ENCODE measurements at places on chromosomes 1 and 21. TPM values are rescaled to one million over a fixed set of nuclear protein-coding genes. Genes with fewer than 3 reads are reported as not detected.

MAP1LC3C gene
- not detected for total RNA-seq

IGSF5 gene
- total RNA-seq = not detected

GNAT2 gene
- not detected for total RNA-seq

TRIM45 gene
- 0.87 TPM for total RNA-seq

NBPF26 gene
- total RNA-seq = 23.7 TPM

SYDE2 gene
- 1.9 TPM for total RNA-seq

PIGK gene
- total RNA-seq = 23.2 TPM

CFAP126 gene
- not detected for total RNA-seq

DNA sequence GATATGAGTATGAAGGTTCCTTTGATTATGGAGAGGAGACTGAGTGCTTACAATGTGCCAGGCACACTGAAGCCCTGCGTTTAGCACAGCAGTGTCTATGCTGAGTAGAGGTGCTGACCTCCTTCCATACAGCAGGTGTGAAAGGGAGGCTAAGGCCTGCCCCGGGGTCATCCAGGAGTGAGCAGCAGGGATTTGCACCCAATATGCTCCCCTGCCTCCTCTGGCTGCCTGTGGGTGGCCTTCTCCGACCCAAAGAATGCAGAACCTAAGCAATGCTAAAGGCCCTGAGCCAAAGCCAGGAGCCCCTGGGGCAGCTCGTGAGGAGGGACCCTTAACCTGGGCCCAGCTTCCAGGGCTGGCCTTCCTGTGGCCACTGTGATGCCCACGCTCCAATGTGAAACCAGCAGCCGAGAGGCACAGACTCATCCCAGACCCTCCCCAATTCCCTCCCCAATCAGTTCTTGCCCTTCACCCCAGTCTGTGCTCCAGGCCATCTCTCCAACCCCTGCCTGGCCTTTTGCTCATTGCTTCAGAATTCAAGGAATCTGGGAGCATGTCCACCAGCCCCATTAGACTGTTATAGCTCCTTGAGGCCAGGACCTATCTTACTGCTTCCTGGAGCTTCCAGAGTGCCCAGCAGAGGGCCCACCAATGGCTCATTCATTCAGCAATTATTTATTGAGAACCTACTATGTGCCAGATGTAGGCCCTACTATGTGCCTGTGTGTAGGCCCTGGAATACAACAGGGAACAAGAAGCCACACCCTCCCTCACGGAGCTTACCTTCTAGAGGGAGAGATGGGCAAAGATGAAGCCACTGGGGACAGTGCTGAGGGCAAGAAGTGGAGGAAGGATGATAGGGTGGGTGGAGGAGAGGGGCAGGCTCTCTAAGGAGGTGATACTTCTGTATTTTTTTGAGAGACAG lies 53.3 kb downstream of the TAS1R2 start:
- no peaks in the 10 kb centered on the region for H3K36me3 ChIP-seq
- no peak overlapping the region for H3K27ac ChIP-seq
- H3K4me3 ChIP-seq = no peak overlapping the region
- peaks cover 3% of the 10 kb centered on the region for H3K27me3 ChIP-seq
- H3K4me1 ChIP-seq = no peaks in the 10 kb centered on the region

GRCh38 chr1:209650454-209650853 lies 1.8 kb downstream of the LAMB3 start:
- no peaks in the 10 kb centered on the region for H3K27me3 ChIP-seq
- H3K27ac ChIP-seq = no peak overlapping the region
- no peaks in the 10 kb centered on the region for H3K36me3 ChIP-seq
- peaks cover 35% of the 10 kb centered on the region for H3K4me1 ChIP-seq
- DNase-seq = no peak

GRCh38 chr1:86829321-86829720 lies 84.6 kb downstream of the SELENOF start:
- H3K36me3 ChIP-seq = no peaks in the 10 kb centered on the region
- H3K4me3 ChIP-seq = no peak overlapping the region
- no peak overlapping the region for H3K27ac ChIP-seq
- peaks cover 5% of the 10 kb centered on the region for H3K4me1 ChIP-seq
- DNase-seq = no peak
- peaks cover 10% of the 10 kb centered on the region for H3K27me3 ChIP-seq

GRCh38 chr1:235649368-235650163 lies at the start of gene GNG4:
Gene GNG4 (minus strand): TSS chr1:235649784. CDS start chr1:235583838, 65,946 bp downstream.
- H3K4me3 ChIP-seq = peak within 1 kb of the TSS; percentile 71
- peaks cover 66% of the 10 kb centered on the region for H3K27me3 ChIP-seq
- H3K4me1 ChIP-seq = peaks cover 17% of the 10 kb centered on the region
- no peak for DNase-seq

- peaks cover 12% of the 10 kb centered on the region for H3K36me3 ChIP-seq
- DNase-seq = no peak
- no peak overlapping the region for H3K4me3 ChIP-seq
- no peak overlapping the region for H3K27ac ChIP-seq
- peaks cover 3% of the 10 kb centered on the region for H3K27me3 ChIP-seq
Observed at GRCh38 chr1:203317429-203318228, 12.3 kb downstream of the BTG2 start.

GRCh38 chr1:26005434-26006105 lies 7.7 kb upstream of the PAFAH2 start:
- H3K27me3 ChIP-seq = peaks cover 12% of the 10 kb centered on the region
- no peak overlapping the region for H3K4me3 ChIP-seq
- no peaks in the 10 kb centered on the region for H3K36me3 ChIP-seq
- no peak for DNase-seq
- H3K4me1 ChIP-seq = no peaks in the 10 kb centered on the region
- H3K27ac ChIP-seq = no peak overlapping the region

DNA sequence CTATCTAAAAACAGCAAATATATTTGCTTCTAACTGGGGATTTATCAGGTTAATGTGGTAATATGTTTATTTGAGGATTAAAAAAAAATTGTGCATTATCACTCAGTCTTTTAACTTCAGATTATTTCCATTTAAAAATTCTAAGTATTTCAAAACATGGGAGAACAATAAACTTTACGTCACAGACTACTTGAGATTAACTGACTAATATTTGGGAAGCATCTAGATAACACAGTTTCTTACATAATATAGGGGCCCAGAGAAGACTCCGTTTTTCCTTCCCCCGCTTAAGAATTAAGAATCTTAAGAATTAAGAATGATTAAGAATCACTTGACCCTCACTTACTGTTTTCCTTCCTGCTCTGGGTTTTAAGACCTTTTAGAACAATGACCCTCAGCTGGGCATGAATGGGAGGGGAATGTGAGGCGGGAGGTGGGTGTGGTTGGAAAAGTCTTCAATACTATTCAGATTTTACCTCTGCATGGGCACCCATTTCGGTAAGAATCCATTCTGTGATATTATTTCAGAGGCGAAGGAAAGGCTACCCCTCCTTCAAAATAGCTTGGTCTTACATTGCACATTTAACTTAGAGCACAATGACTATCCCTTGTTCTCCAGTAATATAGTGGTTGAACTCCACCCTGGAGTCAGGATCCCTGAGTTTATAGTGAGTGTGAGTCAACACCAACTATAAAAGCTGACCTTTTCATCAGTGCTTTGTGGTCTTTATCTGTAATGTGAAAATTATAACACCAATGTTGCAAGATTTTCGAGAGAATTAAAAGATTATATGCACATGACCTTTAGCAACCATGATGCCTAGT lies 821.3 kb downstream of the USP25 start:
- no peaks in the 10 kb centered on the region for H3K4me1 ChIP-seq
- H3K4me3 ChIP-seq = no peak overlapping the region
- no peak for DNase-seq
- H3K27ac ChIP-seq = no peak overlapping the region
- H3K36me3 ChIP-seq = no peaks in the 10 kb centered on the region
- H3K27me3 ChIP-seq = no peaks in the 10 kb centered on the region

DNA sequence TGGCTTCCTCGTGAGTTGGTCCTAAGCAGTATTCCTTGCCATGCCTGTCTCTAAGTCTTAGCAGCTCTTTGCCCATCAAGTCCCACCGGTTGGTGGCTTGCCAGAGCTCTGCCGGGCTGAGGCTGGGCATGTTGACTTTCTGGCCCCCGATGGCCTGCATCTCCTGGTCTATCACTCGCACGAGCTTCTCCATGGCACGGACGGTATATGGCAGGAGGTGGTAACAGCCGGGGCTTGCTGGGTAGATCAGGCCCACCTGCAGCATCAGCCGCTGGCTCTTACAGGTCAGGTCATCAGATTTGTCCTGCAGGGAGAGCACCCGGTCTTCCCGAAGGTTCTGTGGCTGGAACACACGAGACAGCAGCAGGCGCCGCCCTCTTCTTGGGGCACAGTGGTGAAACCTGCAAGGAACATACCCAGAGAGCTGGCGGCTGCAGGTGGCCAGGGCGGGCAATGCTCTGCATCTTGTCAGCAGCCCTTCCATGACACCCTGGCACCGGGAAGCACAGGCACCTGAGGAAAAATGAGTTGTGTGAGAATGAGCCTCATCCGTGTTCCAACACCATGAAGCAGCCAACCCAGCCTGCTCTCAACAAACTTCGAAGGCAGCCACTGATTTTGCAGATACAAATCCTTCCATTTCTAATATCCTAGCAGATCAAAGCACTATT lies 5.5 kb downstream of the PARS2 start:
- H3K27me3 ChIP-seq = no peaks in the 10 kb centered on the region
- H3K4me3 ChIP-seq = no peak overlapping the region
- DNase-seq = no peak

DNA sequence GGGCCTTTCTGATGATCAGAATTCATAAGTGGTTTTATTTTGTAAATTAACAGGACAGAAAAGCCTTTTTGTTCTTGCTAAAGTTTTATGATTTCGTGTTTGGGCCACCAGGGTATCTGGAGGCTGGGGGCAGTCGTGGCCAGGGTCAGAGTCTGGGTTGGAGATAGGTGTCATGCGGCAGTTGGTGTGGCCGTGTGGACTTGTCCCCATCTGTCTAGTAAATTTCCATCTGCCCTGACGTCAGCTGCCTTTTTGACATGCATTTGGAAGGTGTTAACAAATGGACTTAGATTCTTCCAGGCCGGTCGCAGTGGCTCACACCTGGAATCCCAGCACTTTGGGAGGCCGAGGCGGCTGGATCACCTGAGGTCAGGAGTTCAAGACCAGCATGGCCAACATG lies 56.8 kb downstream of the SKI start:
- no peak overlapping the region for H3K27ac ChIP-seq
- H3K36me3 ChIP-seq = peaks cover 14% of the 10 kb centered on the region
- DNase-seq = no peak
- H3K4me1 ChIP-seq = peaks cover 22% of the 10 kb centered on the region
- H3K4me3 ChIP-seq = no peak overlapping the region

- no peaks in the 10 kb centered on the region for H3K36me3 ChIP-seq
- no peak for DNase-seq
- peaks cover 66% of the 10 kb centered on the region for H3K27me3 ChIP-seq
- H3K27ac ChIP-seq = no peak overlapping the region
Observed at GRCh38 chr1:47227341-47228232, 4.4 kb downstream of the TAL1 start.

GRCh38 chr1:161869291-161869690 lies 103.2 kb downstream of the ATF6 start:
- no peak for DNase-seq

DNA sequence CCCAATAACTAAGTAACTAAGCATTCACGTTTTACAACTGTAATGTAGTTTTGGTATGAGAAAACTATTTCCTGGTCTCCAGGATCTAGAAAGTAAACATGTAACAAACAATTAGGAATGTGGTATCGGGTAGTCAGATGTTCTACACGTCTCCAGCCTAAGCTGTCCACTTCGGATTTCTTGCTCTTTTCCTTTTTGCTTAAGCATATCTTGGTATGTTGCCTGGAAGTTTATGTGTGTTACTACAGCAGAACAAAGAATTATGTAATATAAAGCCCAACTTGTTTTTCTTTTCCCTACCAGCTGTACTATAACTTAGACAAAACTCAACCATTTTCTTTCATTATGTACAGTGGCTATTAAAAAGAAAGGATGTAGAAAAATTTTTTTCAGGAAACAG lies 20.4 kb upstream of the WARS2 start:
- H3K27ac ChIP-seq = no peak overlapping the region
- no peak for DNase-seq
- H3K4me1 ChIP-seq = no peaks in the 10 kb centered on the region
- no peaks in the 10 kb centered on the region for H3K27me3 ChIP-seq
- H3K4me3 ChIP-seq = no peak overlapping the region

DNA sequence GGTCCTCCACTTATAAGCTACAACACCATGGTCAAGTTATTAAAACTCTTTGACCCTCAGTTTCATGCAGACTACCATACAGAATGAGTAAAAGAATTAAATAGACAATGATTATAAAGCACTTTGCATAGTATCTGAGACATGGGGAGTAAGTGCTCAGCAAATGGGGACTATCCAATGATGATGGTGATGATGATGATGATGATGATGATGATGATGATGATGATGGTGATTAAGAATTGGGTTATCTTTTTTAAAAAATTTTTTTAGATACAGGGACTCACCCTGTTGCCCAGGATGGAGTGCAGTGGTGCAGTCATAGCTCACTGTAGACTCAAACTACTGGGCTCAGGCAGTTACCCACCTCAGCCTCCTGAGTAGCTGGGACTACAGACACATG lies 8.1 kb upstream of the EPS15 start:
- H3K4me1 ChIP-seq = no peaks in the 10 kb centered on the region
- no peaks in the 10 kb centered on the region for H3K27me3 ChIP-seq
- no peak overlapping the region for H3K27ac ChIP-seq
- H3K36me3 ChIP-seq = no peaks in the 10 kb centered on the region
